ENCODE measurements at places on chromosomes 5 and 9. TPM values are rescaled to one million over a fixed set of nuclear protein-coding genes. Genes with fewer than 3 reads are reported as not detected.
A peak's percentile ranks its signal among the peaks of the same experiment; 100 is the strongest.

GRCh38 chr5:34530637-34531036 is 125.5 kb upstream of the RAI14 start:
- DNase-seq, result no peak

- no peak for DNase-seq
These were observed 80.9 kb downstream of the ADAMTS16 start for GRCh38 chr5:5220901-5221631.

GRCh38 chr5:62572918-62573514 is 5.6 kb upstream of the LRRC70 start:
- no peak for DNase-seq

DNA sequence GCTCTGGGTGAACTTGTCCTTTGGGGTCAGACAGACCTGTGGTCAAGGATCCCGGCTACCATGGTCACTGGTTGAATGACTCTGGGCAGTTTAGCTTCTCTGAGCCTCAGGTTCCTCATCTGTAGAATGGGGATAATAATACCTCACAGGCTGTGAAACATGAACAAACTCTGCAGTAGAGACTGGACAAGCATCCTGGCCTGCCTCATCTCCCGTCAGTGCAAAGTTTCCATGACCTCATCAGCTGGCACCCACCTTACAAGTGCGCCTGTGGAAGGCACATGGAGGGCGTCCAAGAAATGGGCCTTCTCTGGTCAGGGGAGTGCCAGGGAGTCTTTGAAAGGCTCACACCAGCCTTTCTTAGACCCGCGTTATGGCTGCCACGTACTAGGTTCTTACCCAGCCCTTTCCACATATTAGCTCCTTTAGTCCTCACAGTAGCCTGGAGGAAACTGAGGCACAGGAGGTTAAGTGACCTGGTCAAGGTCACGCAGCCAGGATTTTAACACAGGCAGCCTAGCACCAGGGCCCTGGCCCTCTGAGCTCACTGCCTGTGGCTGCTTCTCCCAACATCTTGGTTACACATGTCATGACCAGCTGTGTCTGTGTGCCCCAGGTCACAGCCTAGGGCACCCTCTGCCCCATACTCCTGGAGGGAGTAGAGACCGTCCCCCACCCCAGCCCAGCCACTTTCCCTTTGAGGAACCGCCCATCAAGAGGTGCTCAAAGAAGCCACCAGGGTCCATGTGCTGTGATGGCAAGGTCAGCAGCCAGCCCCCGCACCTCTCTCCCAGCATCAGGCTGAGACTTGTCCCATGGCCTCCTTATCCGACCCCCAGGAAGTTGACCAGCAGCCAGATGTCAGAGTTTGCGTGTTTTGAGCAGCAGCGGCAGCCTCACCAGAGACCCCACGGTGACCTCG is 39.4 kb upstream of the RPL26L1 start:
- DNase-seq, result peak; percentile 61

GRCh38 chr9:124789531-124789930 is 12.6 kb downstream of the OLFML2A start:
- DNase-seq, result no peak

DNA sequence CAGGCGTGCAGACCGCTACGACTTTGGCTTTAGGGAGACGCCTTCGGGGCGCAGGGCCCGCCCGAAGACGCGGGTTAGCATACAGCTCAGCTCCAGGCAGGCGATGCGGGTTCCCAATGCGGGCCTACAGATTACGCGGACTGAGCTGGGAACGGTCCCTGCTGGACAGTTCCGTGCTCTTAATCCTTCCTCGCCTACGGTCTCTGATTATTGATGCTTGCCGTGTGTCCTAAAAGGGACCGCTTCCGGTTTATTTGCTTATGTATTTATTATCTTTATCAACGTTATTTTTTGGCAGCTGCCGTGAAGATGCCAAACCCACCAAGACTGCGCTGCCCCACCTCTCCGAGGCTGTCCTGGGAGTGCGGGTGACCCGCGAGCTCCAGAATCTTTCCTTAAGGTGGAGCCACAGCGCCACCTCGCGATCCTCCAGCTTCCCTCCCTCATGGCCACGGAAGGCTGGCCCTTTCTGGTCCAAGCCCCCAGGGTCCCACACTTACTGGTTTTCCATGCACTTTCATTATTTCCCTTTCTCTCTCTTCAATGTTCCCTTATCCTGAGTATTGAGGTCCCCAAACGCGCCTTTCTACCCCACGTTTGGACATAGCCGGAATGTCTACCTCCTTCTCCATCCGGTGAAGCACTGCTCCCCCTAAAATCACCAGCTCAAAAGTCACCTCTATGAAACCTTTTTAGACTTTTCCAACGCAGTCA is 7.0 kb upstream of the EBF1 start:
- DNase-seq, result peak; percentile 94

DNA sequence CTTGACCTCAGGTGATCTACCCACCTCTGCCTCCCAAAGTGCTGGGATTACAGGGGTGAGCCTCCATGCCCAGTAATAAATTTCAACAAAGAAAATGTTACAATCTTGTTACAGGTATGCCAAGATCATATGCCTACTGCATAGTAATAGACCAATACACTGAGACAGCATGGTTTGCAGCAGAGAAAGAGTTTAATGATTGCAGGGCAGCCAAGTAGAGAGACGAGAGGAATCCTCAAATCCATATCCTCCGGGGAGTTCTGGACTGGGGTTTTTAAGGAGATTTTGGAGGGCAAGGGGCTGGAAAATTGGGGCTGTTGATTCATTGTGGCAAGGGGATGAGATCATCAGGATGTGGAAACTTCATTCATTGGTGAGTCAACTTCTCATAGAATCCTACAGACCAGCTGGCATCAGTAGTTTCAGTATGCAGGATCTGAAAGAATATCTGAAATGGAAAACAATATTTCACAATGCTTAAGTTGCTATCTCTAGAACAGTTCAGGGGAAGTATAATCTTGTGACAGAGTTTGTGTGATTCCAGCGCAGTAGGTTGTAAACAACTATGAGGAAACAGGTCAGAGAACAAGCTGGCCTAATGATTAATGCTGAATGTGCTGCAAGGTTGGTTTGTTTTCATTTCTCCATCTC is 14.8 kb upstream of the TUT7 start:
- DNase-seq, result no peak

The TJP2 gene
- total RNA-seq, result 54.5 TPM

The SLC9A3 gene
- 0.94 TPM for total RNA-seq

The SLU7 gene
- total RNA-seq, result 45.9 TPM
